Heart left ventricle (tissue), 16 donors: ENCODE measurements at places on chromosomes 4 and X. TPM values are rescaled to one million over a fixed set of nuclear protein-coding genes. Genes with fewer than 3 reads are reported as not detected.

The CXorf65 gene
- not detected for total RNA-seq

DNA sequence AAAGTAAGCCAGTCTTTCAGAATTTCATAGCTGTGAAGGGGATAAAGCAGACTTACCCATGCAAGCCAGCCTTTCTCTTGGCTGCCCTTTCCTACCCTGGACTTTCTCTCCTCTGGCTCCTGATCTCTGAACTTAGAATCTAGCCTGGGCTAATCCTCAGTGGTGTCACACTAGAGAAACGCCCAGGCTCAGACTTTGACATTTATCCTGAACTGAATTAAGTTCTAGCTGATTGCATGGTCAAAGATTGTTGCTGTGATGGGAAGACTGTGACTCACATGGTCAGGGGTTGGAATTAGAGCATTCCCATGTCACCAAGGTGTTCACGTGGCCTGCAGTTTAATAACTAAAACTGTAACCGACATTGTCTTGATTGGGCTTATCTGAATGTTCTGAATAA lies 469.5 kb upstream of the FAT1 start:
- DNase-seq: no peak

DNA sequence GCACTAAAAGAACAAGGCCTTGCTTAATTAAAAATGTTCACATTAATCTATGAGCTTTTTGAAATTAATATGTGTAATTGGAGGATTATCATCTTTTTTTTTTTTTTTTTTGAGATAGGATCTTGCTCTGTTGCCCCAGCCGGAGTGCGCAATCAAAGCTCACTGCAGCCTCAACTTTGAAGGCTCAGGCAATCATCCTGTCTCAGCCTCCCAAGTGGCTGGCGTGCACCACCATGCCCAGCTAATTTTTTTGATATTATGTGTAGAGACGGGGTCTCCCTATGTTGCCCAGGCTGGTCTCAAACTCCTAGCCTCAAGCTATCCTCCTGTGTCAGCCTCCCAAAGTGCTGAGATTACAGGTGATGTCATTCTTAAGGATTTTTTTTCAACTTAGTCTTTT lies 20.0 kb downstream of the PRPS1 start:
- no peak for DNase-seq

GRCh38 chr4:76755756-76756155 lies 142.2 kb downstream of the SOWAHB start:
- no peak for DNase-seq

DNA sequence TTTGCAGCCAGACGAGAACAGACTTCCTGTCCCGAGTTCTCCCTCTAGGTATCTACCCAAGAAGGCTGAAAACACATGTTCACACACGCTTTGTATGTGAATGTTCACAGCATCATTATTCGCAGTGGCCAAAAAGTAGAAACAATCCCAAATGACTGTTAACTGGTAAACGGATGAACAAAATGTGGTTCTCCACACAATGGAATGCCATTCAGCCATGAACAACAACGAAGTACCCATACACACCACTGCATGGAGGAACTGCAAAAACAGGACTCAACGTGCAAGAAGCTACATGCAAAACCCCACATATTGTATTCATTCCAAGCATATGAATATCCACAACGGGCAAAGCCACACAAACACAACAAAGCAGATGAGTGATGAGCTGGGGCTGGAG lies 45.0 kb downstream of the PDHA1 start:
- DNase-seq: no peak

DNA sequence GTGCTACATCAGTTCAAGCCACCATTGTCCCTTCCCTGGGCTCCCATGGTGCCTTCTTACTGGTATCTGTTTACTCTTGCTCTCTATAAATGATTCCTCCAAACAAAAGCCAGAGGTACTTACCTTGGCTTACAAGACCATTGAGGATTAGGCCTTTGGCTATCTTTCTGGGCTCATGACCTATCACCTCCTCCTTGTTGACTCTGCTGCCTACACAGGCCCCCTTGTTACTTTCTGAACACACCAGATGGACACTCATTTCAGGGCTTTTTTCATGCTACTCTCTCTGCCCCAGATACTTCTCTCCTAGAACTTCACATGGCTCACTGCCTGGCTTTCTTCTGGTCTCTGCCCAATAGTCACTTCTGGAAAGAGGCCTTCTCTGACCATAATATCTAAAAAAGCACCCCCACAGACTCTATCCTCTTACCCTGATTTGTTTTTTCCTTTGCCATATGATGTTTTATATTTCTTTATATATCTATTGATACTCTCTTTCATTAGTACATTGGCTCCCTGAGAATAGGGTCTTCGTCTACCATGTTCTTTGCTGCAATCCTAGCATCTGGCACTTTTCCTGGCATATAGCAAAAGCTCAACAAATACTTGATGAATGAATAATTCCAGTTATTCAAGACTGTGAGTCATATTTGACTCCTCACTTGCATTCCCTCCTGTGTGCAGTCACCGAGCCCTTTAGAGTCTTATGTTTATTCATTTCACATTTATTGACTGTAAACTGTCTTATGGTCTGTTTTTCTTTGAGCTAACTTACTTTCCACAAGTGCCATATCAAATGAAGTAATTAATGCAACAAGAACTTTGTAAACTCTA lies 27.1 kb upstream of the TAPT1 start:
- DNase-seq: no peak

DNA sequence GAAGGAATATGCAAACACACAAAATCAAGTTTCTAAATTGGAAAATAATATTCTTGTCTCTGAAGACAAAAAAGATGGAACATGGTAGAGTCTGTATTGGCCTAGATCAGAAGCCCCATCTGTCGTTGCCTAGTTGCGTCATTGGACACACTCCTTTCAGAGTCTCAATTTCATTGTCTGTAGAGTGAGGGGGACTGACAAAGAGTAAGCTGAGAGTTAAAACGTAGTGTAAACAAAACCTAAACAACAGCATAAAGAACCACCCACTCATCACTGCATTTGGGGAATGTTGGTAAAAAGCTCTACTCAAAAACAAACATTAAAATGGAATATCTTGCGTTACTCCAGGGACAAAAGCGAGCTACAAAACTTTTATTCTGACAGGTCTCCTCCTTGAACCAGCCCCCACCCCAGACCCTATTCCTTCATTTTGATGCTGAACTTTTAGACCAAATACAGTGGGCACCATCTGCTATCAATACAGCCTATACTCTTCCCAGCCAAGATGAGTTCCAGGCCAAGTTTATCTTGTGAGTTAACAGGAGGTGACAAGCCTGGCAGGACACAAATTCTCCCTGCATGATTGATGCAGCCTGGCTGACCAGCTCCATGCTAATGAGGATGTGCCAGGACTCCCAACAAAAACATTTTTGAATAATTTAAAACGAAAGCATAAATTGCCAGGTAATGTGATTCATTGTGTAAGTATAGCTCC lies 125.2 kb downstream of the COL25A1 start:
- no peak for DNase-seq

DNA sequence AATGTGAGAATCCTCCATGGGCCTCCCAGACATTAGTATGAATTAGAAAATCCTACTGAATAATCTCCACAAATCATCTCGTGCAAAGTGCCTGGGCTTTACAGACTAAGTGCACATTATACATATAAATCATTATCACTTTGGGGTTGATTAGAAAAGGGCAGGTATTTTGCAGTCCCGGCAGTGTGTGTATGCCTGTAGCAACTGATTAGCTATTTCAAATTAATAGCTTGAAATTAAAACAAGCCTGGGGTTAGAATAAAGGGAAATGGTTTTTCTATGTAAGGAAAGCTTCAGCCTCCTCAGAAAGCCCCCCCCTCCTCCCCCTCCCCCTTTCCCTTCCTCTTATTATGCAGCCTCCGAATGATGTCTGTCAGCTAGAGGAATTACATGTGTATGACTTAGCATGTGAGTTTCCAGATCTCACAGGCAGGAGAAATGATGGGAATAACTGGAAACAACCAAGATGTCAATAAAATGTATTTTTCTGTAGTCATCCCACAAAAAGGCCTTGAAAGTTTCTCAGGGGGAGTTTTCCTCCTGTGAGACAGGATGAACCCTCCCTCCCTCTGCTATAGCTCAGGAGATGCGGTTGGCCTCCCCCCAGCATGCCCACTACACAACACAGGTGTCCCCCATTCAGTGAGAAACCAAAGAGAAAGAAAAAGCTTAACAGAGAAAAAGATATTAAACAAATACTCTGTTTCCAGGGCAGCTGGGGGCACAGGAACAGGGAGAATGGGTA lies 41.2 kb upstream of the RASGEF1B start:
- DNase-seq: no peak
